ENCODE measurements at places on chromosomes 16 and 17.

DNA sequence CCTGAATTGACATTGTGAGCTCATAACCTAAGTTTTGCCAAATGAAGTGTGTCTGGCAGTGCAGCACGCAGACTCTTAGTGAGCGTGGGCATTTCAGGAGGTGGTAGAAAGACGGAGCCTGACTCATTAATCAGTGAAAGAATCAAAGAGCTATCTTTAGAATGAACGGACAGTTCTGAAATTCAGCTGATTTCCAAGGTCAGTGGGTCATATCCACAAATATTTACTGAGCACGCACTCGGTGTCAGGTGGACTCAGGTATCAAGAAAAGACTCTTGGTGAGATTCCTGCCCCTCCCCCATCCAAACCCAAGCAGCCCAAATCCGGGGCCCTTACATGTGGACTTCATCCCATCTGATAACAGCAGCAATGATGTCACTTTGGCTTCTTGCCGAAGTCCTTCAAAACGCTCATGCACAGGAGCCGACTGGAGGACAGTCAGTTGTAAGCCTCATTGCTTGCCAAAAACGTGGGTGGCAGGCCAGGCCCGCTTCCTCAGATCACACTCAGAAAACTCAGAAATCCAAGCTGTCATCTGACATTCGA, 185.8 kb downstream of the HS3ST3A1 start:
- DNase-seq = no peak

DNA sequence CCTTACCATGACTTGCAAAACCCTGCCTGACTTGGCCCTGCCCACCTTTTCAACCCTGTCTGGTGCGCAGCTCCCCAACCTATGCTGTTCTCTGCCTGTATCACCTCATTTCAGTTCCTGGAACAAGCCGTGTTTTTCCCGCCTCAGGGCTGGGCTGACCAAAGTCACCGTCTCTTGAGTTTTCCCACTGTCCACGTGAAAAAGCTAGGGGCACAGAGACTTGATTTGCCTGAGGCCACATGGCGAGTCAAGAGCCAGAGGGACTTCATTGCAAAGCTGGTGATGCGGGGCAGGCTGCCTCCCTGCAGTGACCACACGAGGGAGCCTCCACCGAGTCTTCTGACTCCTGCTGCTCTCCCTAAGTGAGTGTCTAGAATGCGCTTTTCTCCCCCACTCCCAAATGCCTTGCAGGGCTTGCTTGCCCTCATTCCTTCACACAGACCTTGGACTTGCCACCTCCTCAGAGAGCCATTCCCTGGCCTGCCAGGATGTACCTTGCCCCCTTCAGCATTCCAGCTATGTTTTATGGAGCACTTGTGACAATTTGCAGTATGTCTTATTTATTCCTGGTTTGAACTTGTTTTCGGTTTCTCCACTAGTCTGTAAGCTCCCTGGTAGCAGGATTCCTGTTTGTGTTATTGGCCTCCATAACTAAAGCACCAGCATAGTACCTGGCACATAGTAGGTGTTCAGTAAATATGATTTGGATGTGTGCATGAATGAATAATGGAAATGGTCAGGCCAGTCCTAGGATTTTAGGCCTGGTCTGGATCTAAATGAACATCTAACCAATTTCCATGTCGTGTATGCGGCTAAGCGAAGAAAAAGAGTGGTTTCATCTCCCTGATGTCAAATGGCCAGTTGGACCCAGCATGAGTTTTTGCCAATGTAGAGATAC, 252.3 kb downstream of the SNX29 start:
- no peak for DNase-seq

- no peak for DNase-seq
Measured at GRCh38 chr17:16439811-16440351, 24.5 kb downstream of the TRPV2 start.

- DNase-seq = no peak
Measured at GRCh38 chr17:73639932-73640331, 4.3 kb downstream of the SDK2 start.

DNA sequence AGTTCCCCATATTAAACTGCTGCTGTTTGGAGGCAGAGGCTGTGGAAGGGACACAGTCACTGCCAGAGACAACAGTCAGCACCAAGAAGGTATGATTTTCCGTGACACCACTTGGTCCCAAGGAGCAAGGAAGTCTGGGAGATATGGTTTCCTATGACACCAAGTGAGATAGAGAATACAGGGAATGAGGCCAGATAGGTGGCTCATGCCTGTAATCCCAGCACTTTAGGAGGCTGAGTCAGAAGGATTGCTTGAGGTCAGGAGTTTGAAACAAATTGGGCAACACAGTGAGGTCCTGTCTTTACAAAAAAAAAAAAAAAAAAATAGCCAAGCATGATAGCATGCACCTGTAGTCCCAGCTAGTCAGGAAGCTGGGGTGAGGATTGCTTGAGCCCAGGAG, 90.8 kb downstream of the ABCC12 start:
- no peak for DNase-seq

DNA sequence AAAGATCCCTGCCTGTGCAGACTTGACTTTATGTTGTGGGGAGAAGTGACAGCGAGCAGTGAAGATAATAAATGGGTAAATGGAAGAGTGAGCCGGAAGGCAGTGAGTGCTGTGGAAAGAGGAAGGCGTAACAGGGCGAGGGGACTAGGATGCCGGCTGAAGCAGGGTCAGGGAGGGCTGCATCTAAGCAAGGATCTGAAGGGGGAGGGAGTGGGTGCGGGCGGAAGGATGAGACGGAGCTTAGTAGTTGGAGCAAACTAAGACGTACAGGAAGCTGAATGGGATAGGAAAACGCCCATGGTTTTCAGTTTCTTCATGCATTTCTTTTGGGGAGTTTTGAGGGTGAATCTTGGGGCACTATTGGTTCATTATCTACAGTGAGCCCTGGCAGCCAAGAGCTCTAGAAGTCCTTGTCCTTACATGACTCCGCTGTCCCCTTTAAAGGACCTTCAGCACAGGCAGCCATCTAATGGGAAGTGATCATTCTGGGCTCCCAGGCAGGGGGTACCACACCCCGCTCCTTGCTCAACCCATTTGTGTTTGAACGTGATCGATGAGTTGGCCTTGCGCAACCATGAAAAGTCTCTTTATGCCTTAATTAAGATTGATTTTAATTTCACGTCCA, 10.4 kb upstream of the NAT9 start:
- no peak for DNase-seq

GRCh38 chr17:28575126-28575795, 1.4 kb downstream of the ALDOC start:
- no peak for DNase-seq

DNA sequence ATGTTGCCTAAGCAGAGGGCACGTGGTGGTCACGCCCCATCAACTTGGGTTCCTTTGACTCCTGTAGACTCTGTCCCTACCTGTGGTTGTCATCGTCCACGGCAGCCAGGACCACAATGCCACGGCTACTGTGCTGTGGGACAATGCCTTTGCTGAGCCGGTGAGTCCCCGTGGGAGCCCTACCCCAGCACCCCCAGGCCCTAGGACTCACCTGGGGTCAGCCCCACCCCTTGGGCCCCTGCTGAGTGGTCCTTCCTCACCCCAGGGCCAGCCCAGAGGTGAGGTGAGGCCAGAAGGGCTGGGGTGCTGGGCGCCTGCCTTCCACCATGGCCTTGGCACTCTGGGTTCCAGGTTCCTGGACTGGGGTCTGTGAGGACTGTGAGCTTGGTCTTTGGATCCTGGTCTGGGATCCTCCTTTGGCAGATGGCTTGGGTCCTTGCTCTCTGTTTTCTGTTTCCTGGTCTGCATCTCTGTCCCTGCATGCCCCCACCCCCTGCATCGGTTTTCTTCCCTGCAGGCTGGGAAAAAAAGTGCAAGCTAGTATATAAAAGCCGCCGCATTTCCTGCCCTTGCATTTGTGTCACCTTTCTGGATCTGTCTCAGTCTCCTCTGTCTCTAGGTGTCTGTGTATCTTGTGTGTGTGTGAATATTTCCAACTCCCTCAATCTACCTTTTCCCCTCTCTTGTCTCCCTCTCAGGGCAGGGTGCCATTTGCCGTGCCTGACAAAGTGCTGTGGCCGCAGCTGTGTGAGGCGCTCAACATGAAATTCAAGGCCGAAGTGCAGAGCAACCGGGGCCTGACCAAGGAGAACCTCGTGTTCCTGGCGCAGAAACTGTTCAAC, 17.5 kb downstream of the STAT5A start:
- no peak for DNase-seq

- DNase-seq = no peak
Measured at GRCh38 chr17:35605678-35606077, 18.6 kb downstream of the AP2B1 start.

- DNase-seq = no peak
Measured at GRCh38 chr16:57694725-57695679, at the start of gene DRC7. DRC7 (plus strand) TSS chr16:57694806; CDS start chr16:57697950, 3,144 bp downstream.

GRCh38 chr17:5467416-5467815, 1.4 kb downstream of the DHX33 start:
- DNase-seq = no peak

GRCh38 chr17:40553694-40554534, 11.4 kb downstream of the CCR7 start:
- DNase-seq = no peak

DNA sequence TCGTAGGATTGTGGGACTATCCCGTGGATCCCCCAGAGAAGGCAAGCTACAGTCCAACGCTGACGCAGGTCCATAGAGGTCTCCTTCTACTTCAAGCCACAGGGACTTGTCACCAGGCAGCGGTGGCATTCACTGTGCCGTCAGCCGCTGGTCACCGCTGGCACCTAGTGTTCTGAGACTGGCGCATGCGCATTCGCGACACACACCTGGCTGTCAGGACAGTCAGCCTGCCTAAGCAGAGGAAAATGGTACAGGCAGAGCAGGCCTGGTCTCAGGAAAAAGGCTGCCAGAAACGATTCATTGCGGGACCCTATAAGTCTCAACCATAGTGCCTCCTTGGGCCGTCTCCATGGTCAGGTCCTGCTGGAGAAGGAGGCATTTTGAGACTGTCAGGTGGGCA, 138.0 kb upstream of the WSB1 start:
- DNase-seq = no peak

GRCh38 chr16:56119133-56119532, 72.2 kb upstream of the GNAO1 start:
- DNase-seq = no peak

DNA sequence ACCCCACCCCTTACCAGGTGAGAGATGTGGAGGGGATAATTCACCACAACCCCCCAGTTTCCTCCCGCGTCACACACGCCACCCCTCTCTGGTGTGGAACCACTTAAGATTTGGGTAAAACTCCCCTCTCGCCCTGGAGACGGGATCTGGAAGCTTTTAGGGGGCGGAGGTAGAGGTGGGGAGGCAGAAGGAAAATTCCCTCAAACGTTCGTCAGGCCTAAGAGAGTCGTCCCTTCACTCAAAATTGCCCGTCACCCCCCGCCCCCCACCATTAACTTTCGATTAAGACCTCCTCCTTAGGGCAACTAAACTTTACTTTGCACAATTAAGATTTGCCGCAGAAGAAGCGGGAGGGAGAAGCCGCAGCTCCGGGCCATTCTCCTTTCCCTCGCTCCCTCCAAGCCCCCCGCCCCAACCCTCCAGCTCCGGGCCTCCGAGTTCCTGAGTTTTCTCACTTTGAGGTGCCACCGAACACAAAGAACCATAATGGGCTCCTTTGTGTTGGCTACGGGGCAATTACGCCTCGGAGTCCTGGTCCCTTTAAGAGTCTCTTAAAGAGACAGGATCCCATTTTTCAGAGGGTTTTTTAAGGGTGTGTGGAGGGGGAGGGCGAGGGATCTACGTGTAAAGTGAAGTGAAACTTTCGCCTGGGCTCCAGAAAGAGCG, 985 bp upstream of the FZD2 start:
- no peak for DNase-seq

- no peak for DNase-seq
Measured at GRCh38 chr16:23026784-23027362, 122.4 kb downstream of the USP31 start.

DNA sequence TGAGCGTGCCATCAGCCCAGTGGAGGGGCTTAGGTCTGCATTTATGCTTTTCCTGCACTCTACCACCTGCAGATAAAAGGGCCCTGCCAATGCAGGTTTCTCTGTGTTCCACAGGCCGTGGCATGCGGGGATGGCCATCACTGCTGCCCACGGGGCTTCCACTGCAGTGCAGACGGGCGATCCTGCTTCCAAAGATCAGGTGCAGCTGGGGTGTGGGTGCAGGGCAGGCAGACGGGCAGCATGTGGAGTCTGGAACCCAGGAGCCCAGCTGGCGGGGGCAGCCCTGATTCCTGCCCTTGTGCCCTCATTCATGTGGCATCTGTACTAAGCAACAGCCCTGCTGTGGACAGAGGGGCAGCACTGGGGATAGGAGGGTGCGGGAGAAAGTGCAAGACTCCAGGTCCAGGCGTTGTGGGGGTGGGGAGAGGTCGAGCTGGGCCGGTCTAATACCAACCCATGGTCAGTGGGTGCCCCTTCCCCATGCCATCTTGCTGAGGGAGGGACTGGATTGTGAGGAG, 4.5 kb downstream of the GRN start:
- DNase-seq = no peak

- DNase-seq = no peak
Measured at GRCh38 chr17:44273607-44274006, 5.7 kb upstream of the SLC4A1 start.

DNA sequence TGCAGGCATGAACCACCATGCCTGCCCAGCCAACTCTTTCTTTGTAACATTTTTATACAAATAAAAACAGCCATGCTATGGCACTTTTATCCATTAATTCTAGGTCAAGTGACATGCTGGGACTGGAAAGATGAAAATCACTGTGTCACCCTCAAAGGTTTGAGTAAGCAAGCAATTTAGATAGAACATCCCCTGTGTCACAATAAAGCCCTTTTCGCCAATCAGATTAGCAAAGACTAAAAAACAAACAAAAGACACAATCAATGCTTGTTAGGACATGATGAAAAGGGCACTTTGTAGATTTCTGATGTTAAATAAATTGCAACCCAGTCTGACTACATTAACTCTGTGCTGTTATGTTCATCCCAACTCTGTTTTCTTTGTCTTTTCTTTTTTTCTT, 26.4 kb downstream of the CHP2 start:
- no peak for DNase-seq

GRCh38 chr16:85622683-85623082, 9.6 kb downstream of the GSE1 start:
- no peak for DNase-seq

DNA sequence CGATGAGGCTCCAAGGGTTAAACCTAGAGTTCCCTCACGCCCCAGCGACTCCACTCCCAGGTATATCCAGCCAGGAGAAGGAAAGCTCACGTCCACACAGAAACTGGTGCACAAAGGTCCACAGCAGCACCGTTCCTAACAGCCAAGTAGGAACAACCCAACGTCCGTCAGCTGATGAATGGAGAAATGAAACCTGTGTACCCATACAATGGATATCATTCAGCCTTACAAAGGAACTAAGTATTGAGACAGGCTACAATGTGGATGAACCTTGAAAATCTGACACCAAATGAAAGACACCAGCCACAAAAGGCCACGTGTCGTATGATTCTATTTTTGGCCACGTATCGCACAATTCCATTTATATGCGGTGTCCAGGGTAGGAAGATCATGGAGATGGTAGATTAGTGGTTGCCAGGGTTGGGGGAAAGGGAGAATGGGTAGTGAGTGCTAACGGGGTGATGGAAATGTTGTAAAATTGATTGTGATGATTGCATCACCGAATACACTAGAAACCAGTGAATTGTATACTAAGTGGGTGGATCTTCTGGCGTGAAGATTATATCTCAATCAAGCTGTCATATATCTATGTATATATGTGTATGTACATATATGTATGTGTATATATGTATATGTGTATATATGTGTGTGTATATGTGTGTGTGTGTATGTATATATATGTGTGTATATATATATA, 30.1 kb downstream of the NLRC3 start:
- DNase-seq = no peak

GRCh38 chr16:3158510-3159314, 23.9 kb downstream of the ZNF213 start:
- DNase-seq = peak; percentile 87

- no peak for DNase-seq
Measured at GRCh38 chr17:51200295-51200694, 34.1 kb downstream of the NME2 start.

GRCh38 chr17:33436321-33436720, 143.2 kb upstream of the ASIC2 start:
- DNase-seq = no peak

Measured in activated gamma-delta T cell (primary cell).